ENCODE measurements at places on chromosomes 4 and X.

DNA sequence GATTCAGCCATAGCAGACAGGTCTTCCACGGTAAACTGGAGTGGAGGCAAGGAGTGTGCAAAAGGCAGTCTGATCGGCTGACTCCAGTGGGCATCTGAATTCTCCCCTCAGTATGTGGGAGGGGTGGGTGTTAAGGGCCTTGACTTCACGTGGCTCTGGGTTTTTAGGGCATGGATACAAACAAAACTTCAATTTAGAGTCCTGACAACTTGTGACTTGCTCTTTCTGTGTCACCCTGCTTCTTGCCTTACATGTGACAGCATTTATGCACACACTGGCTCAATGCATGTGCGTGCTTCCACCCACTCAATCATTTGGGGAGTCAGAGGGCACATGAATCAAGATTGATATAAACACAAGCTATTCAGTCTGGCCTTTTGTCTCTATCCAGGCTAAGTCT, 17.5 kb downstream of the PLP1 start:
- DNase-seq = no peak

GRCh38 chr4:3308691-3309090, 15.9 kb downstream of the RGS12 start:
- DNase-seq = no peak

GRCh38 chr4:135240796-135241195, 1039.2 kb upstream of the PABPC4L start:
- no peak for DNase-seq

DNA sequence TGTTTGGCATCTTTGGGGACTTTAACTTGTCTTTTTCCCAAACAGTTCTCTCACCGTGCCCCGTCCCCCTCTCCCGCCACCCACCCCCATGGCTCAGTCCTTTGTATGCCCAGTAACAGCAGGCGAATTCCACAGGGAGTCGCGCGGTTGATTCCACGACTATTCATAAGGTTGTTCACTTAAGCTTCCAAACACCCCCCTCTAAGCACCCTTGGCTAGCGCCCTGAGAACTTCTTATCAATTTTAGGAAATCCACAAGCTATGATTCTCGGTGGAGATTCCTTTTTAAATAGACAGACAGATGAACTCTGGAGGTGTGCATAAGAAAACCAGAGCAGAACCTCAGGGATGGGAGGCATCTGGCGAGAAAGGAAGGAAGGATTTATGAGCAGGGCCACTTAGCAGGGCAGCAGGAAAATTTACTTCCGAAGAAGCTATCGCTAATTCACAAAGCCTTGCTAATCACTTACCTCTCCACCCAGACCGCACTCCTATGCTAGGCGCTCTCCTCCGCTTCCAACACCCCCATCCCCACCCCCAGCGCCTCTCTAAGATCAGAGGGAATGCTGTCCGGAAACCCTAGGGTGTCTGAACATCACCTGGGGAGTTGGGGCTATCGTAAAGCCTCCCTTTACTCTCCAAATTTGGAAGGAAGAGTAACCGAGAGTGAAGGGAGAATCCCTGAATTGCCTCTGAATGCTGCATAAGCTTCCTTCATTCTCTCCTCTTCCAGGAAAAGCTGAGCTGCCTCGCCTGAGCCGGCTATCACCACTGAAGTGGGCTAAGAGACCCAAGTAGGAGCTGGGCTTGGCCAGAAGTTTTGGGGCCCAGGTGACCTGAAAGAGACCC, 1.7 kb downstream of the UNC5C start:
- DNase-seq = no peak

DNA sequence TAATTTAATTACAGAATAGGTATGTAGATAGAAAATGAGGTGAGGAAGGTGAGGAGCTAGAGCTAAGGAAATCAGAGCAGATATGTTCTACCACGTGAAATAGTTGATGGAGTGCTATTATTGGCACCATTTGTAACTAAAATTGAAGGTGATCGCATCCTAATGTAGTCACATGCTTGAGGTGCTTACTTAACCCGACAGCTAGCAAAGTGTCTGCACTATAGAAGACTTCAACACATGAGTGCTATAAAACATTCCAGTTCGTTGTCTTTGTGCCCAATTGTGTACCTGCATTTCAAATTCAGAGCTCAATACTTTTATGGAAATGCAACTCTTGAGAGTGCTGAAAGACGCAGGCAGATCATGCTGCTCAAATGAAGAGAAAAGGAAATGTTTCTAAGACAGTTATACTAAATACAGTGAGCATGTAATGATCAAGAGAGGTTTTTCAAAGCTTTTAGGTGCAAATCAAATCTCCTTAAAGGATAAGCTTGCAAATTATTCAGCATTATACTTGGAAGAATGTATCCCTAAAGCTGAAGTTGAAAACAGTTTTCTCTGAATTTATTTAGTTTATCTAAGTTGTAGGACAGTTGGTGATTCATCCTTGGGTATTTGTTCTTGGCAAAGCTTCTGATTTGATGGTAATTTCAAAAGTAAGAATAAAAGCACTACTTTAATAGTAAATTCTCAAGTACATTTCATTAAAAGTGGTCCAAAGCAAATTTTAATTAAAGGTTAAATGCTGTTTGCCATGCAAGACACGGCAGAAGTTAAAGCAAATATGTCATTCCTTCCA, 223.9 kb upstream of the EPHA5 start:
- DNase-seq = no peak

- DNase-seq = peak; percentile 51
These were observed 115.0 kb downstream of the SMIM20 start for GRCh38 chr4:26028793-26029567.

DNA sequence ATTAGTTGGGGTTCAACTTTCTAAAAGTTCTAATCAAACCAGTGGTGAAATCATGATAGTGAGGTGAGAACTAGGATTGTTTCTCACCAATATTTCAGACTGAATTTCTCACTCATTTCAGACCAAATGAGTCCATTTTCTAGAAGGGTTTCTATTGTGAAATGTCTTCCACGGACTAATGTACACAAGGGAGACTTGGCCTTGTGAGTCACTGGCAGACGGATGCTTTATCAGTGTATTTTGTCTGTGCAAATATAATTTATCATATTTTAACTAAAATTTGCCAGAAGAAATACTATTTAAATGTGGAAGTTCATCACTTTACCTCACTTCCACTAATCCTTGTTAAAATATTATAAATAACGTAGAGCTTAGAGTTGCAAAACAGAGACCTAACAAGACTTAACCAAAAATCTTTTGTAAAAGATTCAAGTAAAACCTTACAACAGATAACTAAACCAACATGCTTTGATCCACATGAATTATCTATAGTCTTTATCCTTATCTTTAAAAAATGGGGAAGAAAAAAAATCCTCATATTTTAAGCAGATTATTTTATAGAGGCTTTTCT, 506.0 kb upstream of the FAM241A start:
- no peak for DNase-seq

DNA sequence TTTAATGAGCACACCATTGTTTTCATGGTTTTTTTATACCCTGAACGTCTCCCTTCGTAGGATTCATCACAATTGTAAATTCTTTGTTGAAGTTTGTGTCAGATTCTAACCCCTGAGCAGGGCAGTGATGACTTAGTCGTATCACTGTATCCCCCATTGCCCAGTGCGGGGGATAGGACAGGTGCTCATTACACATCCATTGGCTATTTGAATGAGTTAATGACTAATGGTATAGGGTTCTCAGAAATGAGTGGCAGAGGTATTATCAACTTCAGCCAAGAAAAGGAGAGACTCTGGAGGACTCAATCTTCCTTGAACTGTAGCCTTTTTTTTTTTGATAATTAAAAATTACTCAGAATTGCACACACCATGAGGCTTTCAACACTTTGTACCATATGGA, 64.6 kb downstream of the SYNPO2 start:
- DNase-seq = no peak

DNA sequence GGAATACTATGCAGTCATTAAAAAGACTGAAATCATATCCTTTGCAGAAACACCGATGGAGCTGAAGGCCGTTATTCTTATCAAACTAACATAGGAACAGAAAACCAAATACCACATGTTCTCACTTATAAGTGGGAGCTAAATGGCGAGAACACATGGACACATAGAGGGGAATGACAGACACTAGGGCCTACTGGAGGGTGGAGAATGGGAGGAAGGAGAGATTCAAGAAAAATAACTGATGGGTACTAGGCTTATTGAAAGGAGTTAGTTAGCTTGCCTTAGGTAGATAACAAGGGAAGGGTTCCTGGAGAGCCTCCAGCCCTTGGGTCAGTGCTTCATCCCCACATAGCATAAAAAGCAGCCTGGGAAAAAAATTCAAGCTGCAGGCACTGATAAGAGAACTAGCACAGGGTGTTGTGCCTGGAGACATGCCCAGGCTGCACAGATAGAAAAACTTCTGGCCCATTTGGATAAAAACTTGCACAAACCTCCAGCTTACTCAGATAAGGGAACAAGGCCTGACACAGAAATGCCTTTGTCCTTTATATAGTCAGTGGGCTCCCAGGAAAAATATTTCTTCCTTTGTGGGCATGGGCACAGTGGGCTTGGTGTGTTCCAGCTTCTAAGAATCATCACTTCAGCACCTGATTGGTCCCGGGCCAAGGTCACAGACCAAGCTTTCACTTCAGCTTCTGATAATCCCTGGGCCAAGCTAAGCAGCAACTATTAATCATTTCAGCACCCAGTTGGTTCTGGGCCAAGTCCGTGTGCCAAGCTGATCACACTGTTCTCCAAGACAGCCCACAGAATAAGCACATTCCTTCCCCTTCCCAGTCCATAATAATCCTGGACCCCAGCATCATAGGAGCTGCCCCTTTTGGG, 23.1 kb upstream of the PWWP3B start:
- DNase-seq = no peak

DNA sequence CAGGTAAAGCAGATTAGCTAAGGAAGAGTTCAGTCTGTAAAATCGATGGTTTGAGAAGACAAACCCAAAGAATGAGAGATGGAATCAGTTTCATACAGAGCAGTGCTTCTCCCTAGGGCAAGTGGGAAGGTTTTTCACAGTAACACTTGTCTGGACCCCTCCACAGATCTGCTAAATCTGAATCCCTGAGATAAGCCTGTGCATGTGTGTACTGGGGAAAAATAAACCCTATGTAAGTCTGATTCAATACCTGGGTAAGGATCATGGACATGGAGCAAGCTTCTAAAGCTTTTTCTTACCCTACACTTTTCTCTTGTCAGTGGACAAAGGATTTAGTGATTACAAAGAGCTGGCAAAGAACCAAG, 13.6 kb downstream of the ELOVL6 start:
- no peak for DNase-seq

DNA sequence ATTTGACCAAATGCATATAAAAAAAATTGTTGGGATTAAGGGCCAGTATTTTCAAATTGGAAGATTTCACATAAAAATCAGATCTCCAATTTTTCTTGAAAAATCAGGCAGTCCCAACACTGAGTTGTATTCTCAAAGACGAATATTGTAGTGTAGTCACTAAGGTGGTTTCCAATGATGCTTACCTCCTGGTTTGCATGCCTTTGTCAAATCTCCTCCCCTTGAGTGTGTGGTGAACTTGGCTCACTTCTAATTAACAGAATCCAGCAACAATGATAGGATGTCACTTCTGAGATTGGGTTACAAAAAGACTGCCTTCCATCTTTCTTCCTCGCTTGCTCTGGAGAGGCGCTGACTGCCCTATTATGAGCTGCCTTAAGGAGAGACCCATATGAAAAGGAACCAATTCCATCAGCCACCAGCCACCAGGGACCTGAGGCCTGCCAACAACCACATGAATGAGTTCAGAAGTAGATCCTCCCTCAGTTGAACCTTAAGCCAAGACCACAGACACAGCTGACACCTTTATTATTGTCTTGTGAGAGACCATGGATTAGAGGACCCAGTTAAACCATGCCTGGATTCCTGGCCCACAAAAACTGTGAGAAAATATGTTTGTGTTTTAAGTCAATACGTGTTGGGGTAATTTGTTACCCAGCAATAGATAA, 31.2 kb upstream of the TSPAN5 start:
- peak; percentile 10 for DNase-seq

GRCh38 chr4:105622269-105622668, 69.8 kb downstream of the ARHGEF38 start:
- DNase-seq = no peak

- DNase-seq = no peak
These were observed 958.1 kb upstream of the GRID2 start for GRCh38 chr4:91345632-91346031.

- DNase-seq = no peak
These were observed 34.3 kb downstream of the SHROOM4 start for GRCh38 chrX:50779694-50780093.

GRCh38 chrX:15816438-15816809, 26.1 kb downstream of the ZRSR2 start:
- no peak for DNase-seq

DNA sequence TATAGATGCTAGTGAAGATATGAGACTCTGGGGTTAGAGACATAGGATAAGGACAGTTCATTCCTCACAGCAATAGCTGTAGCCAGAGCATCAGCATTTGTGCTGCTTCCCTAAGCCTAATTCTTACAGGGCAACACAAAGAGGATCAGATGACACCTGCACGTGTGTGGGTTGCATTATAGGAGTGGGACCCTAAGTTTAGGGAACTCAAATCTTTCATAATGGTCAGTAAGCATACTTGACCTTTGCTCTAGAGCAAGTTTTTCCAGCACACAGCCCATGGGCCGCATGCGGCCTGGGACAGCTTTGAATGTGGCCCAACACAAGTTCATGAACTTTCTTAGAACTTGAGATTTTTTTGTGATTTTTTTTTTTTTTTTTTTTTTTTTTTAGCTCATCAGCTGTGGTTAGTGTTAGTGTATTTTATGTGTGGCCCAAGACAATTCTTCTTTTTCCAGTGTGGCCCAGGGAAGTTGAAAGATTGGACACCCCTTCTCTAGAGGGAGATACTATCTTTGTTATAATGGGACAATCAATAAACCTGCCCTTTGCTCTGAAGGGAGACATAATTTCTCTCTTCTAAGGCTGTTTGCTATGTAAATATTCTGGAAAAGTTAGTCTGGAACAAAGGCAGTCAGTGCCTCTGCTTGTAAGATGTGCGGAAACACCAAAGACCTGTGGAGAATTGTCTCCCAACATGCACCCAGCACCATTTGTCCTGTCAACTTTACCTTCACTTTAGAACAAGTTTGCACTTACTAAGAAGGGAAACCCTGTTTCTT, 650.2 kb downstream of the ZNF674 start:
- DNase-seq = no peak

GRCh38 chrX:106905064-106905708, 2.0 kb upstream of the RIPPLY1 start:
- no peak for DNase-seq

GRCh38 chrX:72050011-72050410, 81.7 kb downstream of the RTL5 start:
- DNase-seq = no peak

DNA sequence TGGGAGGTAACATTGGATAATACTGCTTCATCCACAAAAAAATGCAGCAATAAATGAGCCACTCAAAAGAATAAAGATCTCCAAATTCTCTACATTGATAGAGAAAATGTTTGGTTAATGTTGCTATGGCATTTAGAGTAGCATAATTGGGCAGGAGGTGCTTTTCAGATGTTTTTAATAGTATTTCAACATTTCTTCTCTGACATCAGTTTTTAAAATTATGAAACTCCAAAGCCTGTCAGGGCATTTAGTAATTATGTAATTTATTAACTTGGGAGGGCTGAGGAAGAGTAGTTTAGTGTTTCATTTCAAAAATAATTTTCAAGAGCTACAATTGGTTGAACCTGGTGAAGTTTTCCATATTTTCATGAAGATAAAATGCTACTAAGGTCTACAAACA, 211.3 kb upstream of the INTU start:
- DNase-seq = no peak

GRCh38 chr4:177964693-177965168, 522.5 kb upstream of the AGA start:
- DNase-seq = no peak

- no peak for DNase-seq
These were observed 80.2 kb downstream of the GRIA2 start for GRCh38 chr4:157300701-157301100.

All from CD4-positive, alpha-beta T cell treated with Interleukin-2 at 100 ng/mL for 4 hours (primary cell).